ENCODE measurements at places on chromosomes 6 and 20.
A peak's percentile ranks its signal among the peaks of the same experiment; 100 is the strongest.

GRCh38 chr20:32368925-32369324, 10.8 kb downstream of the ASXL1 start:
- DNase-seq = no peak

- DNase-seq = no peak
Observed at GRCh38 chr6:11096109-11096508, 2.5 kb downstream of the SMIM13 start.

DNA sequence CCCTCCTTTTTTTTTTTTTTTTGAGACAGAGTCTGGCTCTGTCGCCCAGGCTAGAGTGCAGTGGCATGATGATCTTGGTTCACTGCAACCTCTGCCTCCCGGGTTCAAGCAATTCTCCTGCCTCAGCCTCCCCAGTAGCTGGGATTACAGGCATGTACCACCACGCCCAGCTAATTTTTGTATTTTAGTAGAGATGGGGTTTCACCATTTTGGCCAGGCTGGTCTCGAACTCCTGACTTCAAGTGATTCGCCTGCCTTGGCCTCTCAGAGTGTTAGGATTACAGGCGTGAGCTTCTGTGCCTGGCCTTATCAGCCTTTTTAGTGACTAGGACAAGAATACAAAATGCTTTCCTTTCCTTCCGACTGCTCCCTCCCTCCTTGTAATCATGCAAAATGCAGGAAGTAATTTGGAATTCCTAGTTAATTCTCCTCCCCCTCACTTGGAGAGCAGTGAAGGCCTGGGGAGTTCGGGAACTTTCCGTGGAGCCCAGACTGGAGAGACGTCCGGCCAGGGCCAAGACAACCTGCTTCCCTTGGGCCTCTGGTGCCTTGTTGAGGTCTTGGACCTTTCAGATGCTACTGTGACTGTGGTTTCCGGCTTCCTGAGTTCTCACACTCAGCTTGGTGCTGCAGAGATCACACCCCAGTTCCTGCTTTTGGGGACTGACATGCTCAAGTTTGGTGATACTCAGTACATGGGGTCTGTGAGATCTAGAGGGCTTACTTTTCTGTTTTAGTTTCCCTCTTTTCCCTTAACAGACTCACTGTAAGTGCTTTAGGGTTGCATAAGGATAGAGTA, 3.9 kb upstream of the PHF20 start:
- peak; percentile 24 for DNase-seq

- DNase-seq = no peak
Observed at GRCh38 chr20:32236048-32236533, 28.4 kb downstream of the POFUT1 start.

- no peak for DNase-seq
Observed at GRCh38 chr6:90202156-90202555, 94.5 kb downstream of the BACH2 start.

Data from stimulated activated CD4-positive, alpha-beta T cell treated with anti-CD3 and anti-CD28 coated beads, TNF-alpha, amount 100 ng/mL, for 1 hour (primary cell).